ENCODE measurements at places on chromosomes 11 and 22.

DNA sequence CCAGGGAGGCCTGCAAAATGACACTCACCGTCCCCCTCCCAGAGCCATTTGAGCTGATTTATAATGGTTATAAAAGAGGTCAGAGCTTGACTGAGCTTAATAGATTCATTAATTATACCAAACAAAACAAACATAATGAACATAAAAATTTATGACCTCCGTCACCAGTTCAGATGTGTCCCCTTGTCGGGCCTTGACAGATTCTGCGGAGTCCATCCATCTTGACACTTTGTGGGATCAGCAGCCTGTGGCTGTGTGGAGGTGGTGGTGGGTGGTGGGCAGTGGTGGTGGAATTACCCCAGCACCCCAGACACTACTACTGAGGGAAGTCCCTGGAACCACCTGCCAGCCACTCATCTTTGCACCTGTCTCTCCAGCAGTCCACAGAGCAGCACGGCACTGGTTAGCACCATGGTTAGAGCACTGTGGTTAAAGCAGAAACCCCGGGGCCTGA, 83.5 kb downstream of the DSCAML1 start:
- no peak for DNase-seq

DNA sequence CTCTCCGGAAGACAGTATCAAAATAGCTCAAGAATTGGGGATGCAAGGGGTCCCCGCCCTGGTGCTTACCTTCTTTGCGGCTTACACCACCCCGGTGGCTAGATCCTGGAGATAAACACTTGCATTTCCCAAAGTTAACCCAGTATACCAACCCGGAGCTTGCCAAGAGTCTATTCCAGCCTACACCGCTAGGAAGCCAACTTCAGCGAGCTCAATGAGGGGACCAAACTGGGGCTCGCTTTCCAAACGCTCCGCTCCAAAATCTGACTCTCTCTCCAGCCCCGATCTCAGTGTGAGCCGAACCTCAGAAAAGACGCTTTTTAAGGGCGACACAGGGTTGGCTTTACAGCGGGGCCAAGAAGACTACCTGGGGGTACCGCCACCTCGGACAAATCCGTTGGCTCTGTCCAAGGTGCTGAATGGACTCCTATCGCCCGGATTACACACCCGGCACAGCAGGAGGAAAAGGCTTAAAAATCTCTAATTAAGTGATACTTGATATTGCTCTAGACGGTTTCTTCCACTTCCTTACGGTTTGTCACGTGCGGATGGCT, 20.1 kb upstream of the BDNF start:
- no peak for DNase-seq

- DNase-seq: no peak
Measured at GRCh38 chr11:75902631-75903030, 87.6 kb downstream of the UVRAG start.

- no peak for DNase-seq
Measured at GRCh38 chr22:19728271-19728670, 4.9 kb downstream of the GP1BB start.

GRCh38 chr11:74949753-74950137, 679 bp downstream of the SPCS2 start:
- DNase-seq: no peak

- no peak for DNase-seq
Measured at GRCh38 chr11:65432686-65433582, 10.3 kb downstream of the NEAT1 start.

GRCh38 chr11:57568330-57568766, 876 bp upstream of the UBE2L6 start:
- no peak for DNase-seq

- DNase-seq: no peak
Measured at GRCh38 chr11:113796663-113797259, 17.2 kb downstream of the CLDN25 start.

GRCh38 chr11:47375020-47375419, 3.3 kb downstream of the SPI1 start:
- no peak for DNase-seq

- DNase-seq: peak; percentile 38
Measured at GRCh38 chr11:34654483-34655334, 33.8 kb downstream of the EHF start.

- no peak for DNase-seq
Measured at GRCh38 chr11:109140857-109141515, 281.0 kb upstream of the C11orf87 start.

GRCh38 chr11:59556115-59556916, 45.0 kb downstream of the OR4D9 start:
- DNase-seq: peak; percentile 47

GRCh38 chr11:12800032-12800671, 125.9 kb downstream of the TEAD1 start:
- no peak for DNase-seq

DNA sequence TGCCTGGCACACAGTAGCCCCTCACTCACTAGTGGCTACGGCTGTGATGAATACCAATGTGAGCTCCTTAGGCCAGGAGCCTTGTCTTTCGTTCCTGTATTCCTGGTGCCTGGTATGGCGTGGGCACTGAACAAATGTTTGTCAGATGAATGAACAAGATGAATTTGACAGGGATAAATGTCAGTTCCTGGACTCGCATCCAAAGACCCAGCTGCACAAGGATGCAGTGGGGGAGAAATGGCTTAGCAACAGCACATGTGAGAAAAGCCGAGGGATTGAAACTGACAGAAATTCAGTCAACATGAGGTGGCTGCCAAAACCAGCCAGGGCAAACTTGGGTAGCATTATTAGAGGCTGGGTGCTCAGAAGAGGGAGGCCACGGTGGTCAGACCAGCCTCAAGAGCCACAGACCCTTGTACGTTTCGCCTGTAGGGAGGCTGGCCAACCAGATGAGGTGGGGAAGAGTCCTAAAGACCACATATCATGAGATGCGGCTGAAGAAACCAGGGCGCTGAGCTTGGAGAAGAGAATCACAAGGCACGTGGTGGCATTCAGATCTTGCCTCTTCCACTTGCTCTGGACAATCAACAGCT, 7.7 kb upstream of the SLC22A8 start:
- no peak for DNase-seq

DNA sequence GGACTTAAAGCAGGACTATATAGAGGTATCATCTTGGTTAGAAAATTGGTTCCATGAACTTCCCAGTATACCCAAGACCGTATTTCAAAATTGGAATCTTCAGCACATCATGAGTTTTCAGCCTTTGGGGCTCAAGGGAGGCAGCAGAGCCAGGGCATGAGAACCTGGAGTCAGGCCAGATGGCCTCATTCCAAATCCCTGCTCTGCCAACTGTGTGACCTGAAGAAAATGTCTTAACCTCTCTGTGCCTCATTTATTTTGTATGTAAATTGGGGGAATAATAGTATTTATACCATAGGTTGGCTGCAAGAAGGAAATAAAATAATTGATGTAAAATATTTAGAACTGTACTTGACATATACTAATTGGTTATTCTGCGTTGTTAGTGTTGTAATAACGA, 987.6 kb downstream of the TBC1D22A start:
- no peak for DNase-seq

DNA sequence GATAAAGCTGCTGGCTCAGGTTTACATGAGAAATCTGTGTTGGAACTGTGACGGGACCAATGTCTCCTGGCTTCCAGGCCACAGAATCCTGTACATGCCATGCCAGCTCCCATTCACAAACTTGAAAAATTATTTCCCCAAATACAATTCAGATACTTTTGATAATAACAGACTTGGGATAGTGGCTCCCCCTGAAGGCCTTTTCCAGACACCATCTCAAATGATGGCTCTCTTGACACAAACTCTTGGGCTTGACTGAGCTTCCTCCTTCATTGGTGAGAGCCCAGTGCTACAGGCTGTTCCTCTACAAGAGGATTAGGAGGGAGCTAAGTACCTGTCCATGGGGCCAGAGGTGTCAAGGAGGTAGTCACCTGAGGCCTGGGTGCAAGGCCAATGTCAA, 104.7 kb upstream of the PAX6 start:
- no peak for DNase-seq

- DNase-seq: no peak
Measured at GRCh38 chr11:115049796-115050195, 371.5 kb downstream of the NXPE2 start.

DNA sequence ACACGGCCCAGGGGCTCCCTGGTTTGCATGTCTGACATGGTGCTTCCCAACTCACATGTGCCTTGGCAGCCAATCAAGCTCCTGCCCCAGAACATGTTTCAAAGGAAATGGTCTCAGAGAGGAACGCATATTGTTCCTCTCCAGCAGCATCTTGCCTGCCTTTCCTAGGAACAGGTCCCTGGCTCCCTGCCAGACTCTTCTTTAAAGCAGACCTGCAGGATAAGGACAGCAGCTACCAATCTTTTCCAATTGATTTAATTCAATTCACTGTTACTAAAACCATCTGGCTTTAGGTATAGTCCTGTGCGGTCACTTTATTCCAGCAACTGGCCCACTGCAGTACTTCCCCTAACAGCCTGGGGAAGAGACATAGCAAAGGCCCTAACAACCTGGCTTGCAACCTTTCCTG, 79.9 kb downstream of the AMBRA1 start:
- no peak for DNase-seq

GRCh38 chr11:440065-441042, 1.5 kb downstream of the ANO9 start:
- DNase-seq: no peak

- no peak for DNase-seq
Measured at GRCh38 chr11:76955459-76956114, 78.6 kb upstream of the B3GNT6 start.

GRCh38 chr11:20443596-20443995, 56.1 kb downstream of the PRMT3 start:
- DNase-seq: no peak

DNA sequence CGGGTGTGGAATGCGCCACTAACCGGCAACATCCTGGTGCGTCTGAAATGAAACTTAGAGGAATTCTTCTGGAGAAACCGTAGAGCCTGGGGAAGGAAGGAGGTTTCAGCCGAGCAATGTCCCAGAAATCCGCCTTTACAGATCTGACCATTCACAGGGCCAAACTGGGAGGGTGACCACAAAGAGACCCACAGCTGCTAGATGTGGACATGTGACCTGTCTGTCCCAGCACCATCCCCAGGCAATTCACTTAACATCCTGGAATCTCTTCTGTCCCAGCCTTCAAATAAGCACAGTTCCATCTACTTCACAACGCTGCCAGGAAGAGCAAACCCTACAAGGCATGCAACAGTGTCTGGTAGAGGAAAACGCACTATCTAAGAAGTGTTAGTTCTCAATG, 9.8 kb downstream of the MCAT start:
- no peak for DNase-seq

- DNase-seq: no peak
Measured at GRCh38 chr22:38312261-38312800, 4.9 kb downstream of the CSNK1E start.

DNA sequence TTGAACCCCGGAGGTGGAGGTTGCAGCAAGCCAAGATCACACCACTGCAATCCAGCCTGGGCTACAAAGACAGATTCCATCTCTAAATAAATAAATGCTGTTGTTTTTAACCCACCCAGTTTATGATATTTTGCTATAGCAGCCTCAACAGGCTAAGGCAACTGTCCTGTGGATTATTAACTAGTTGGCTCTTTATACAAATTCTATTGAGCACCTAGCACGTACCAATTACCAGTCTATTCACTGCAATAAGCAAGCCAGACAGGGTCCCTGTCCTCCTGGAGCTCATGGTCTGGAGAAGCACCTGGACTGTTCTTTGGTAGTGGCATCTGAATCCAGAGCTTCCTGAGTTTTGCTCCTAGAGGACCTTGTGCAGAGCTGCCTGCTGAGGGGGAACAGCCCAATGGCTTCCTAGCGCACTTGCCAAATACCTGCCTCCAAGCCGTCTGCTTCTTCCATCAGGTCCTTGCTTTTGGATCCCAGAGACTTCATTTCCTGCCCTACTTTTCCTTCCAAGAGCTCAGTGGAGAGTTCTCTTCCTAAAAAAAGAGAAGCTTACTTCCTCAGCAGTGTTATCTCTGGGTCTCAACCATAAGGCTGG, 49.9 kb upstream of the MICAL2 start:
- DNase-seq: no peak

DNA sequence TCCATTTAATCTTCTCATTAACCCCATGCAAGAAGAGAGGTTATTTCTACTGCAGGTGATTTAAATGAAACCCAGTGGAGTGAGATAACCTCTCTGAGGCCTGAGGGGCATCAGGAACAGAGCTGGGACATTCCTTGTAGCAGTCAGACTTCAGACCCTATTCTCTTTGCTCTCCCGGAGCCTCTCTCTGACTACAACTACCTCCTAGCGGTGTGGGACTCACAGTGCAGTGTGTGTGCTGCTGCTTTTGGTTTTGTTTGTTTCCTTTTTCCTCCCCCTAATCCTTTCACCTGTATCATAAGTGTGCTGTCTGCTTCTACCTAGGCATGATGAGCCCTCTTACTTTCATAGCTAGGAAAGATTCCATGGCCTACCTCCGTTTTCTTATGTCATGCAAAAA, 769.6 kb downstream of the NTM start:
- DNase-seq: no peak

- no peak for DNase-seq
Measured at GRCh38 chr22:27488456-27489177, 312.9 kb downstream of the MN1 start.

- DNase-seq: no peak
Measured at GRCh38 chr11:28566339-28567089, 458.3 kb downstream of the METTL15 start.

- DNase-seq: no peak
Measured at GRCh38 chr11:33500861-33501479, 199.7 kb downstream of the C11orf91 start.

GRCh38 chr11:45948356-45948755, 25.9 kb downstream of the LARGE2 start:
- DNase-seq: no peak

GRCh38 chr11:6273188-6273587, 13.6 kb downstream of the CCKBR start:
- no peak for DNase-seq

- no peak for DNase-seq
Measured at GRCh38 chr11:117188620-117189081, 10.1 kb downstream of the SIDT2 start.

DNA sequence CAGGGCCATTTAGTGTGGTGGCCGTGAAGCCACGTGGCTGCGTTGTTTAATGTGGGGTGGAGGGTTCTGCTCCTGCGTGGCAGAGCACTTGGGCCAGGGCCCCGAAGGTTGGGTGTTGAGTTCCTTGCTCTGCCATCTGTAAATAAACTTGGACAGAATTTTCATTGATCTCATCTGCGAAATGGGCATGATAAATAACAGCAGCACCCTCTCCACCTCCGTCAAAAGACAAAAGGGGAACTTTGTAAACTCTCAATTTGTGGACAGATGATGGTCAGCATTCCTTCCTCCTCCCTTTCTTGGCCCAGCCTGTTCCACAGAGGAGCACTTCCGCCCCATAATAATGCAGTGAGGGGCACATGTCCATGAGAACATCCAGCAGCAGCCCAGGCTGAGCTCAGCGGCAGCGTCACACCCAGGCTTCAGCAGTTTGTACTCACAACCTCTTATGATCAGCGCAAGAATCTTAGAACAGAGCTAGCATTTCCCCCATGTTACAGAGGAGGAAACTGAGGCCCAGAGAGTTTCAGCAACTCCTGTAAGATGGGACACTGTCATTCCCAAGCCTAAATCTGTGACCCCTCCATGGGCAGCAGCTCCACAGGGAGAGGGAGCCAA, 874.5 kb downstream of the BRD1 start:
- DNase-seq: no peak

- DNase-seq: no peak
Measured at GRCh38 chr11:47995360-47995769, 15.0 kb downstream of the PTPRJ start.
